ENCODE measurements at places on chromosomes 11 and 22.

- DNase-seq: peak; percentile 48
These were observed 1.8 kb downstream of the AHNAK start for GRCh38 chr11:62544581-62545436.

DNA sequence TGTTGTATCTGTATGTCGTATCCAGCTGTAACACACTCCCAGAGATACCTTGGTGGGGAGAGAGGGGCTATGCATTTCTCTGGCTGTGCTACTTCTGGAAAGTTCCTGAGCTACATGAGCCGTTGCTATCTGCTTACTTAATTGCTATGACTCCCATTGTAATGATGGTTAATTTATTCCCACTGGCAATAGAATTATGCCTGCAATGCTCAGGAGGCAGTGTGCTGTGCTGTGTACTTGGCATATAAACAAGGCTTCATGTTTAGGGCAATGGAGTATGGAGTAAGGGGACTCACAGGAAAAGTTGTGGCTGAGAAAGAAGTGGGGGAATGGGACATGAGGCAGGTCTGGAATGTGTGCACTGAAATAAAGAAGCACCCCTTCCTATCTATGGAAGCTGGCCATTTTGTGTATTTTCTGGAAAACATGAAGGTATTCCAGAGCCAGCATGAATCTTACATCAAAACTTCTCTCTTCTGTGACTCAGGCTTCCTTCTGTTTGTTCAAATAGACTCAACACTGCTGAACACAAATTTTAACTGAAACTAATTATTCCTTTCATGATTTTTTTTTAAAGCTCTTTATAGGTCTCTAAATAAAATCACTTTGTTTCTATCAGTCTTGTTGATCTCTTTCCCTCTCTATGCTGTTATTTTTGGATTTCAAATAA is 40.6 kb downstream of the CD44 start:
- DNase-seq: no peak

DNA sequence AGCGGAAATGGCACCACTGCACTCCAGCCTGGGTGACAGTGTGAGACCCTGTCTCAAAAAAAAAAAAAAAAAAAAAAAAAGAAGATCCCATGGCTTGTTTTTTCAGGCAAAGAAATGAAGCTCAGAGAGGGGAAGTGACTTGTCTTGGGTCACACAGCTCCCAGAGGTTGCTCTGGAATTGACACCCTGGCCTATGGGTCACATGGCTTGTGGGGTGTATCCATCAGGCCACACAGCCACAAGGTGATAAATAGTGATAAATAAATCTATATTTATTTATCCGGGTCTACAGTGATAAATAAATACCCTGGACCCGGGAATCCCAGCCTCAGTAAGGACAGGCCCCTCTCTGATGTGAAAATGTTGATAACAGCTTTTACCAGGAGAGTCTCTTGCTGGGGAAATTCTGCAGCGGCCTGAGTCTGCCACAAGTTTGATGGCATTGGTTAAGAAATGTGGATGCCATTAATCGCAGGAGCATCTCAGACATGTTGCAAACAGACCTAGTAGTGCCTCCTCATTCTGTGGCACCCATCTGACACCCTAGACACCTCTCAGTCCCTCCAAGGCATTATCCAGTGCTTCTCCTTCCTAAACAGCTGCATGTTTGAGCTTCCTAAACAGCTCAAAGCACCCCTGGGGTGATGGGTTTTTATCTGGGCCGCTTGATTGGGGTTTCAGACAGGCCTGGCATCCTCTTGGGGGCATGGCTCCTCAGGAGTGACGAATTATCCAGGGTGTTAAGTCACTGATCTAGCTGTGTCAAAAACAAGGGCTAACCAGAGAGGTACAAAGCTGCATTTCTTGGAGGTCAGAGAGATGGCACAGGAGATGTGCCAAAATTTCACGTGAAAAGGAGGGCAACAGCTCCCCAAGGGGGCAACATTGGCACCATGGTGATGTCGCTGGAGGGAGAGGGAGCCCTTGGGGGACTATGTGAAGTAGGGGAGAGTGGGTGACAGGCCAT is 1.9 kb upstream of the EMID1 start:
- no peak for DNase-seq

GRCh38 chr11:83047515-83048225 is 24.0 kb downstream of the RAB30 start:
- no peak for DNase-seq

DNA sequence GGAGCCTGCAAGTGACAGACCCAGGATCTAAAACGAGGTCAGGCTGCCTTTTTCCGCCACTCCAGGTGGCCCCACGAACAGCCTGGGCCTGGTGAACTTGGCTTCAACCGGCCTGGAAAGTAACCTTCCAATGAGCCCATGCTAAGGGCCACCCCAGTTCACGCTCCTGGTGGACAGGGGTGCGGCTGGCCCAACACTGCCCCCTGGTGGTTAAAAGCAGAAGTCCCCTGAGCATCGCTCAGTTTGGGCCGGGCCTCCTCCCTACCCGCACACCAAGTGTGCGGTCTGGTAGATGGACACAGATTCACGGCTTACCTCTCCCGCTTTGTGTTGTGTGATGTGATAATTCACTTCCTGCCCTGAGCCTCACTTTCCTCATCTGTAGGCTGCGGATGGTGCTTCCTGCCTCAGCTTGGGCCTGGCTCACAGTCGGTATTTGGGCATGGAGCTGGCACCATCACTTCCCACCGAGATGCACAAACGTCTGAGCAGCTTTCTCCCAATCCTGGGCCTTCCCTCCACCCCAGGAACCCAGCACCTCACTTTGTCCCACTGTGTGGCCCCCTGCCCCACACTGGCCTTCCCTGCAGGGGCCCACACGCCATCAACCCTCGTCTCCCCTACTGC is 13.7 kb upstream of the SEC14L3 start:
- DNase-seq: peak; percentile 64

GRCh38 chr11:76673176-76674142 is 2.9 kb upstream of the LRRC32 start:
- no peak for DNase-seq

- no peak for DNase-seq
These were observed 9.4 kb downstream of the DPP3 start for GRCh38 chr11:66489636-66490035.

DNA sequence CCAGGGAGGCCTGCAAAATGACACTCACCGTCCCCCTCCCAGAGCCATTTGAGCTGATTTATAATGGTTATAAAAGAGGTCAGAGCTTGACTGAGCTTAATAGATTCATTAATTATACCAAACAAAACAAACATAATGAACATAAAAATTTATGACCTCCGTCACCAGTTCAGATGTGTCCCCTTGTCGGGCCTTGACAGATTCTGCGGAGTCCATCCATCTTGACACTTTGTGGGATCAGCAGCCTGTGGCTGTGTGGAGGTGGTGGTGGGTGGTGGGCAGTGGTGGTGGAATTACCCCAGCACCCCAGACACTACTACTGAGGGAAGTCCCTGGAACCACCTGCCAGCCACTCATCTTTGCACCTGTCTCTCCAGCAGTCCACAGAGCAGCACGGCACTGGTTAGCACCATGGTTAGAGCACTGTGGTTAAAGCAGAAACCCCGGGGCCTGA is 83.5 kb downstream of the DSCAML1 start:
- no peak for DNase-seq

GRCh38 chr11:111938687-111939160 is 1.6 kb downstream of the DIXDC1 start:
- no peak for DNase-seq

DNA sequence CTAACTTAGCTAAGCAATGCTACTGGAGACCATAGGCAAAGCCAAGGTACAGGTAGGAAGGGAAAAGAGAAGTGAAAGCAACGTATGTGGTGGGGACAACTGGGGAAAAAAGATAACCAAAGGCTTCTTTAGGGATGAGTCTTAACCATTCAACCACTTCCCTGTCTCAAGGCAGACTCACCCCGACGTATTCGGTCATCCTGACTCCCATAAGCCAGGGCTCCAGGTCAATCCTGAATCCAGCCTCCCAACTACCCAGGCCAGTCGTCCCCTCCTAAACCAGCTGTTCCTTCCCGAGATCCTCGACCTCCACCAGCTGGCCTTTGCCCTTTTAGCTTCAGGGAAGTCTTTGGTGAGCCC is 330 bp downstream of the ACP2 start:
- DNase-seq: no peak

DNA sequence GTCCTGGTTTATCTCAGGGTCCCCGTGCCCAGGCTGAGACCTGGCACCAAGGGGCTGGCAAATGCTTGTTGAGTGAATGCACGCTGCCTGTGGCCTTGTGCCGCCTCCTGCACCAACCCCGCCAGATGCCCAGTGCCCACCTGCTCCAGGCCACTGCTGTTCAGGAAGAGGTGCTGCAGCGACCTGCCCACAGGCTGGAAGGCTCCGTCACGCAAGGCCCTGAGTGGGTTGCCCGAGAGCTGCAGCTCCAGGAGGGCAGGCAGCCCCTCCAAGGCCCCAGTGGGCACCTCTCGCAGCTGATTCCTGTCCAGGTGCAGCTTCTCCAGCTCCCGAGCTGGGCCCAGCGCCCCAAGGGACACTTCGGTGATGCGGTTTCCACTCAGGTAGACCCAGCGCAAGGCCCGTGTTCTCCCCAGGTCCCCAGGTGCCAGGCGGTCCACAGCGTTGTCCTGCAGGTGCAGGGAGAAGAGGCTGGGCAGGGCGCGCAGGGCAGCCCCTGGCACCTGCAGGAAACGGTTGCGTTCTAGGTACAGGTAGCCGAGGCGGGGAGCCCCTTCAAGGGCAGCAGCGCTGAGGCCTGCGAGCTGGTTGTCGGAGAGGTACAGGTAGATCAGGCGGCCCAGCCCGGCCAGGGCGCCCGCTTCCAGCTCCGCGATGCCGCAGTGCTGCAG is 3.6 kb downstream of the CHADL start:
- no peak for DNase-seq

DNA sequence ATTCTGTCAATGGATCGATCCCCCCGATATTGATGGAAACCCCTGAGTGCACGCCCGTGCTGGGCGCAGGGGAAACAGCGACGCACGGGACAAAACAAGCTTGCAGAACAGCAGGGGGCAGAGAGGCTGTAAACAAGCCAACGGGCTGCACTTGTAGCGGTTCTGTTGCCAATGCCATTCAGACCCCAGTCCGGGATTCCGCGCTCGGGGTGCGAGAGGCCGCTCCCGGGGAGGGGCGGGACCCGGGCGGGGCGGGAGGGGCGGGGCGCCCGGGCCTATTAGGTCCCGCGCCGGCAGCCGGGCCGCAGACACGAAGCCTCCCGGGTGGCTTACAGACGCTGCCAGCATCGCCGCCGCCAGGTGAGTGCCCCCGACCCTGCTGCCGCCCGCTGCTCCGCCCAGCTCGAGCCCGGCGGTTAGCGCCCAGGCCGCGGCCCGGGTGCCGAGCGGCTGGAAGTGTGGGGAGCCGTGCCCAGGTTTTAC is at the start of gene BIK:
TSS of gene BIK (plus strand) at position 307 of the 483 bp plus-strand sequence. CDS start 13,273 bp downstream, outside the sequence.
- DNase-seq: peak; percentile 53

DNA sequence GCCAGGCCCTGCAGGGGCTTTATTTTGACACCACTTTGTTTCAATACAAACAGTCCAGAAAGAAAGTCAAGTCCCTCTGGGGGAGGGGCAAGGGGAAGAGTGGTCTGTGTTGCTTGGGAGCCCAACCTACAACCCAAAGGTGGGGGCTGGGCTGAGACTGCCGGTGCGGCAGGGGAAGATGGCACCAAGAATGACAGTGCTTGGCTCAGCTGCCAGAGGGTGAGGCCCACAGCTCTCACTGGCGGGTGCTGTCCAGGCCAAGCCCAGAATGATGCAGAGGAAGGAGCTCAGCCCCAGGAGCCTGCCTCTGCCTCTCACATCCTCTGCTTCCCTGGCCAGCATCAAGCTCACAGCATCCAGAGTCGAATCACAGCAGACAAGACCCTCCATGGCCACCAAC is 12.4 kb downstream of the ARFGAP2 start:
- DNase-seq: no peak

DNA sequence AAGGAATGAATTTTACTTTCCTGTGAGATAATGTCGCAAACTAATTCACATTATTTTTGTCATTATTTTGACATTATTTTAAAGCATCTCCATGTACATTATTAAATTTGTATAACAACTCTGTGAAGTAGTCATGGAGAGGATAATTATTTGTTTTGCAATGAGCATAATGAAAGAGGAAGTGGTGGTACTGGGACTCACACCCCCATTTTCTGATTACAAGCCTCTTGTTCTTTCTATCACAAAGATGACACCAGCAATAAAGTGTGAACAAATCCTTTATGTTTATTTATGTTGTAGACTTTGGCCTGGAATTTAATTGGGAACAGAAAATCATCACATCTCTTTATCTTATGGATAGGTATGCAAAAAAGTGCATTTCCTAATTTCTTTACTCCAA is 522.6 kb downstream of the TMEM135 start:
- no peak for DNase-seq

DNA sequence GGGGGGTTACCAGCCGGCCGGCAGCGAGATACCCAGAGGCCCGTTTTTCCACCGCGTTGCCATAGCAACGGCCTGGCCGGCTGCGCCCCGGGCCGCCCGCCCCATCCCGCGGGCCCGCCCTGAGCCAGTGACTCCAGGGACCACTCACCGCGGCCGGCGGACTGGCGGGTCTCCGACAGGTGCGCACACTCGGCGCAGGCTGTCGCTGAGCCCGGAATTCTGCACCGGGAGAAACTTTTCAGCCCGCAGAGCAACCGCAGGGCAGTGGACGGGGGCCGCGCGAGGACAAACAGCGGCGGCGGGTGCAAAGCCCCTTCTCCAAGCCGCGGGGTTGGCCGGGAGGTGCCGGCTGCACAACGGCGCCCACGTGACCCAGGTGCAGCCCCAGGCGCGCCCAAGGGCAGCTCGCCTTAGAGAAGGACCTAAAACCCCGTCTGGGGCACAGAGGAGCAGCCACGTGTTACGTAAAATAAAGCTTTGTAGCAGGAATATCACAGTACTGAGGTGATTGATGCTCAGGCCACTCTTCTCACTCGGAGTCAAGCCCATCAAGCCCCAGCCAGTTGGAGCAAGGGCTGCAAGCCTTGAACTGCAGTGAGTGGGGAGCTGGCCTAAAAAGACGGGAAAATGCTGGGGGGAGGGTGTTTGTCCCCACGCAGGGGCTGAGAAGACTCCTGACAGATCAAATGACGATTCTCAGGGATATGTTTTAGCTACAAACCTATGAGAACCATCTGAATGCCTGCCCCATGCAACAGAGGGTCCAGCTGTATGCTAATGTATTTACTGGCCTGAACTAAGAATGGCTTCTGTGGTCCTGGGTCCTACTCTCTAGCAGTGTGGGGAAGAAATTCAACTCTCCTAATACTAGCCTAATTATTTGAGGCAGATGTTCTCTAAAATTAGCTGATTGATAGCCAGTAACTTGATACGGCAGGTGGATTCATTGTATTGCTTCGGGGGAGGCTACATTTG is at the start of gene STK33:
TSS of gene STK33 (minus strand) at position 294 of the 975 bp plus-strand sequence. CDS start 119,323 bp downstream, outside the sequence.
- peak; percentile 28 for DNase-seq

DNA sequence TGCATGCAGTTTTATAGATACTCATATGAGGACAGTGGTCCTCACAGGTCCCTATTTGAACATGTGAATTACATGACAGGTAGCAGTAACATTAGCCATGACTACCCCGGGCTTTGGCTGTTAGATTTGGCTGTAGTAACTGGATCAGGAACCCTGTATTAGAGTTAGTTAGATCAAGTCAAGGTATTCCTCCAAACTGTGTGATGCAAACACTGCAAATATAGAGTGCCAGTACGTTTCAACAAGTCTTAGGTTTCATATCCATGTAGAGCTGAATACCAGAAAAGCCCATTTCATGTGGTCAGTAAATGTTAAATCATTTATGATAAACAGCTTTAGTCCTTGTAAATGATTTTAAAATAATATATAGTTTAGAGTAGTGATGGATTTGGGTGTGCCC is 29.5 kb upstream of the PITPNB start:
- DNase-seq: no peak

- no peak for DNase-seq
These were observed 79.3 kb downstream of the CTTN start for GRCh38 chr11:70477609-70478008.

GRCh38 chr11:29125606-29126005 is 891.2 kb downstream of the KCNA4 start:
- no peak for DNase-seq

GRCh38 chr22:20750461-20751184 is 23.3 kb upstream of the SERPIND1 start:
- DNase-seq: peak; percentile 29
